HS-5 (cell line): ENCODE measurements at places on chromosomes 6 and 20.

DNA sequence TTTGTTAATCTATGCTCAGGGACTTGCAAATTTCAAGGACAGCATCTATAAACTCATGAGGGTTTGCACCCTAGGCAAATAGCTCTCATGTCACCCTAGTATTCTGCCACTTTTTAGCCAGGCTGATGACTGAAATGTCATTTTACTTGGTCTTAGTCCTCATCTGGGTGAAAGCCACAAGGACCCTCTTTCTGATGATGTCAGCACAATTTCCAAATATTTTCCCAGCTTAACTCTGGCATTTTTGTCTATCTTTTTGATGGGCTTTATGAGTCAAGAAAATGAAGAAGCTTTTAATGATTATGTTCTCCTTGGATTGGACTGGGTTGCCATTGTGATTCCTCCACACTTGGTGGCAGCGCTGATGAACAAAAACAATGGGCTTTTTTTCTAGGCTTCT lies 420.1 kb upstream of the BTBD3 start:
- no peak for DNase-seq

GRCh38 chr20:58241766-58242465 lies 13.5 kb upstream of the ANKRD60 start:
- DNase-seq, result no peak

- no peak for DNase-seq
Measured at GRCh38 chr20:5354901-5355300, 38.1 kb upstream of the PROKR2 start.

DNA sequence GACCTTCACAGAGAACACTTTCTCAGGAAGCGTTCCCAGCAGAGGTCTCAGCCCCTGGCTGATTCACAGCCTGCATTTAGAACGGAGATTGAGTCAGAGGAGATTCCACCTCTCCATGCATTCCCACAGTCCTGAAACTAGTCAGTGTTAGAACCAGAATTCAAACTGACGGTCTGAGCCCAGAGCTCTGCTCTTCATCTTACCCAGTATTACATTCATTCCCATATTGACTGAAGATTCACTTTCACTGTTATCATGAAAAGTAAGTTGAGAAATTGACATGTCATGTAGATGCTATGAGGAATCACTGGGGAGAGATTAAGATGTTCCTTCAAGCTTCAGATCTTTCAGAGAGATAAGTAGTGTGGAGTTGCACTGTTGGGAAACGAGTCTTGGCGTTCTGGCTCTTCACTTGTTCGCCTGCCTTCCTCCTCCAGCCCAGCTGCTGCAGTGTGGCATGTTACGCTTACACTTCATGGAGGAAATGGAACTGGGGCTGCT lies 28.3 kb downstream of the MAS1 start:
- DNase-seq, result no peak

GRCh38 chr6:127539272-127539671 lies 20.1 kb upstream of the MTCL3 start:
- DNase-seq, result no peak

DNA sequence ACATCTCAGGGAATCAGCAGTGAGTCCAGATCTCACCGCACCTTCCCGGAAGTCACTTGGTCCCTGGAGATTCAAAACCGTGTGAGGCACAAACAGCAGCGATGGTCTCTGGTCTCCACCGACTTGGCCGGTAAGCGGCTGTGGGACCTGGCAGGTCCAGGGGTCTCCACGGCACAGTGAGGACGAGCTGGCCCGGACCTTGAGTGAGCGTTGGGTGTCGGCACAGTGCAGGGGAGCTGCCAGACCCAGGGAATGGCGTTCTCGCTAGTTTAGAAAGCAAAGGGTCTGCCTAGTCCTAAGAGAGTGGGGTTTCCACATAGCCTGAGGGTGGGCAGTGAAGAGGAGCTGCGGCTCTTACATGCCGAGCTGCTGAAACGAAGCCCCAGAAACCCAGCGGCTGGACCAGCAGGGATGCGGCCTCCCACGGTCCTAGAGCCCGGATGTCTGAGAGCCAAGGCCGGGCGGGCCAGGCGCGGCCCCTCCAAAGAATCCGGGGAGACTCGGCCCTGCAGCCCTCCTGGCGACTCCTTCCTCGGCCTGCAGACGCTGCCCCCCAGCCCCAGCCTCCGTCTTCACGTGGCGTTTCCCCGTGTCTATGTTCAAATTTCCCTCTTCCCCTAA lies 185.0 kb downstream of the ERMARD start:
- DNase-seq, result no peak

DNA sequence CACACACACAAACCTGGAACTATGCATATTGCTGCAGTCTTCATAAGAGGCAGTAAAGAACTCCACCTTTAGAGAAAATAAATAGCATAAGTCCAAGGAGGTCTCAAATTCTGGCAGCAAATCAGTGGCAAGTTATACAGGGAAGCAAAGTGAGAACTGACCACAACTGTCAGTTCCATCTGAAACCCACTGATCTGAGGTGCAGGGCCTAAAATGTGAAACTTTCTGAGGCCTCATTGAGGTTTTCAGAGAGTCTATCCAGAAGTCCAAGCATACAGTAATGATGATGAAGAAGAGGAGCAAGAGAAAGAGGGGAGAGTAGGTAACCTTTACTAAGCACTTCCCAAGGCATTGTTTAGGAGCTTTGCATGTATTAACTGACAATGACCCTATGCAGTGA lies 36.3 kb downstream of the MTFR2 start:
- no peak for DNase-seq
